Effector memory CD4-positive, alpha-beta T cell (primary cell): ENCODE measurements at places on chromosomes 13 and 19.

DNA sequence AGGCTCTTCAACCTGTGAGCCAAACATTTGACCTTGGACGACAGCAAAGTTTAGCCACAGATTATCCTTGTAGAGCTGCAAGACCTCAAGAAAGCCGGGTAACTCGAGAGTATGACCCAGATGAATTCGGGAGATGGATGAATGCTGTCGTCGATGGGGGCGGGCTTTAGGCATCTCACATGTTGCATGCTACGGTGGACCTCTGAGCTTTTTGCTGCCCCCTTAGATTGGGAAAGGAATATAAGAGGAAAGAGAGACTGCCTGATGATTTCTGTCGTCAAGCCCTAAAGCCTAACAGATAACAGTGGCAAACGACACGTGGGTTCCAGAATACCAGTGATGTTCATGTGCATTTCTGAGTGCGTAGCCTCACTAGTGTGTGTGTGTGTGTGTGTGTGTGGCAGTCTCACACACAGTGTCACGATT is 730 bp upstream of the ABCC4 start:
- H3K27ac ChIP-seq = no peak overlapping the region
- no peak for DNase-seq
- H3K4me1 ChIP-seq = no peaks in the 10 kb centered on the region
- H3K36me3 ChIP-seq = no peaks in the 10 kb centered on the region
- no peaks in the 10 kb centered on the region for H3K27me3 ChIP-seq
- peak overlapping the region; percentile 83 for H3K4me3 ChIP-seq

DNA sequence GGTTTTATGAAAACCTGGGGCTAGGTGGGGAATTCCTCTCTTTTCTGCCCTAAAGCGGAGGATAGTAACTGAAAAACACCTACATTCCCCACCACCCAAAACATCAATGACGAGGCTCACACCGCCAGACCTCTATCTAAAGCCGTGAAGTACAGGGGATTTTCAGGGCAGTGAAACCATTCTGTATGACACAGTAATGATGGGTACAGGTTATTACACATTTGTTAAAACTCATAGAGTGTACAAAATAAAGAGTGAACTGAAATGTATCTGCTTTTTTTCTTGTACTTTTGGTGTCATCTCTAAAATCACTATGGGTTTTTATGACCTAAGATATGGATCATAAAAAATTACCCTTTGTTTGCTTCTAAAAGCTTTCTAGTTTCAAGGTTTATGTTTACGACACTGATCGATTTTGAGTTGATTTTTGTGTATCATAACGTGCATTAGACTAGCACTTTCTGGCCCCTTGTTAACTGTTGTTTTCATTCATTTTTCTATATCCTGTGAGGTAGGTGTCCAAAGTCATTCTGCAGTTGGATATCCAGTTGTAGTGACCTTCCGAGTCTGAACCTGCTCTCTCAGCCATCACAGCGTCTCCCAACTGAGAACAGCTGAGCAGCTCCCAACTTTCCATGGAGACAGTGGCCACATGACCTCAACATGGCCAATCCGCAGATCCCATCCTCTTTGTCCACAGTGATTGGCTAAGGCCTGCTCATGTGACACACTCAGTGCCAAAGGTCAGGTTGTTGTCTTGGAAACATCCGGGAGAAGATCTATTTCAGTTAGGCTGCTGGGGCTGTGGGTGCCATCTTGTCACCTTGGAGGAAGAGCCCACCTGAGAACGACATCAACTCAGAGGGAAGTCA is 10.3 kb downstream of the MBD3L2B start:
- DNase-seq = no peak
- H3K36me3 ChIP-seq = no peaks in the 10 kb centered on the region
- H3K4me1 ChIP-seq = peaks cover 19% of the 10 kb centered on the region
- H3K4me3 ChIP-seq = no peak overlapping the region

GRCh38 chr19:23554548-23554947 is 132.5 kb downstream of the ZNF675 start:
- no peaks in the 10 kb centered on the region for H3K4me1 ChIP-seq
- no peak overlapping the region for H3K27ac ChIP-seq
- no peaks in the 10 kb centered on the region for H3K36me3 ChIP-seq
- no peak for DNase-seq

- no peak overlapping the region for H3K4me3 ChIP-seq
- DNase-seq = peak; percentile 44
- H3K36me3 ChIP-seq = no peaks in the 10 kb centered on the region
- H3K27ac ChIP-seq = no peak overlapping the region
Observed at GRCh38 chr19:46766569-46767317, 20.5 kb upstream of the STRN4 start.

DNA sequence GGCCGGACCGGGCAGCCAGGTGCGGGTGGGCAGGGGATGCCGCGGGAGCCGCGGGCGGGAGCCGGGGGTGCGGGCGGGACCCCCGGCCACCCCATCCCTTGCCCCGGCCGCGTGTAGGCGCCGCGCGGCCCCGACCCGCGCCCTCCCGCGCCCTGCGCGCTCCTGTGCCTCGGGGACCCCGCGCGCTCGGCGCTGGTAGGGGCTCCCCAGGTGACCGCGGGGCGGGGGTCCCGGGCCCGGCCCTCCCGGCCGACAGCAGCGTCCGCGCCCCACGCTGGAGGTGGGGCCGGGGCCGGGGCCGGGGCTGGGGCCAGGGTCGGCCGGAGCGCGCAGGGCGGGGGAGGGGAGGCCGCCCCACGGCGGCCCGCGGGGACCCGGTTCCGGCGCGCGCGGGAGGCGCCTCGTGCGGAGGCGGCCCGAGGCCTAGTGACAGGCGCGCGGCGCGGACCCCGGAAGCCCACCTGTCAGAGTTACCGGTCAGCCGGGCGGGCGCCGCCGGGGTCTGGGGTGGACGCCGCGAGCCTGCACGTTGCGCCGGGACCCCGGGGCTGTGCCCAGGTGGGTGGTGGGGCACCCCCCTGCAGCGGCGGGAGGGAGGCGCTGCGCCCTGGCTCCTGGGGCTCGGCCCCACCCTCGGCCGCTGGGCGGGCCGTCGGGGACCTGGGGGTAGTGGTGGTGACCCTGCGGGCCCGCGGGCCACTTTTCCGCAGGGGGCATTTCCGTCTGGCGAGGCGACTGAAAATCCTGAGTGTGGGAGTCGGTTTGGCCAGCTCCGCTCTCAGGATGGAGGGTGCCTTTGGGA is 518 bp downstream of the TFDP1 start:
- H3K4me1 ChIP-seq = peaks cover 12% of the 10 kb centered on the region
- DNase-seq = no peak
- H3K27ac ChIP-seq = no peak overlapping the region
- peak overlapping the region; percentile 55 for H3K4me3 ChIP-seq
- no peaks in the 10 kb centered on the region for H3K27me3 ChIP-seq
- H3K36me3 ChIP-seq = peaks cover 4% of the 10 kb centered on the region

DNA sequence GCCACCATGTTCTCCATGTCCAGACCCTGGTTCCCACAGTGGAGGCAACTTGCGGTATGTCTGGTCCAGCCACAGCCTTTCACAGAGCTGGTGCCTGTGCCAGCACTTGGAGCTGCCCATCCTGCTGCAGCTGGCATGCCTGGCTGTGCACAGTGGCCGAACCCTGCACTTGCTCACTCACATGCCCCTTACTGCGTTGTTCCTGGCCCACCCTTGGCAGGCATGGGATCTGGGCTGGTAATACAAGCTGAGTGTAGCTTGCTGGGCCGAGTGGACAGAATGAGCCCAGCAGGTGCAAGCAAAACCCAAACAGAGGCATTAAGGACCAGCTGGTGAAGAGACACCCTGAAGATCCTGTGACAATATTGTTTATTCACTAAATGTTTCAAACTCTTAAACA is 583.9 kb upstream of the SLITRK6 start:
- H3K4me1 ChIP-seq = no peaks in the 10 kb centered on the region
- H3K36me3 ChIP-seq = no peaks in the 10 kb centered on the region
- no peak for DNase-seq
- H3K27me3 ChIP-seq = no peaks in the 10 kb centered on the region
- no peak overlapping the region for H3K4me3 ChIP-seq

- DNase-seq = no peak
- H3K4me3 ChIP-seq = no peak overlapping the region
- H3K27me3 ChIP-seq = no peaks in the 10 kb centered on the region
- no peaks in the 10 kb centered on the region for H3K4me1 ChIP-seq
Observed at GRCh38 chr13:30033681-30034457, 183.5 kb upstream of the UBL3 start.

DNA sequence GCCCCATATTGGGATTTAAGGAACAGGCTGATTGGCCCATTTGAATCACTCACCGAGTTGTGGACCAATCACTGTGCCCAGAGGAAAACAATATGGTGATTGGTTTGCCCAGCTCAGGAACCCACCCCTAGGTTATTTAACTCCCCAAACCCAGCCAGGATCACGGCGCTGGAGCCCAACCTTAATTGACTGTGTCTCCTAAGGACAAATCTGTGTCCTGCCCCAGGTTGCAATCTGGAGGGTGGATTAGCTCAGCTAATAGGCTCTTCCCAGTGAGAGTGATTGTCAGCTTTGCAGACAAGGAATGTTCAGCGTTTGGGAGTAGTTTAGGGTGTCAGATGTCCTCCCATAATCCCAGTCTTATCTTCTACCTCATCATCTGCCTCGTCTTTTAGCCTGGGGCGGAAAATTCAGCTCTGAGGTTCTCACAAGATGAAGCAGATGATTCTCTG is 3.5 kb upstream of the ZNF358 start:
- H3K36me3 ChIP-seq = no peaks in the 10 kb centered on the region
- H3K4me1 ChIP-seq = peaks cover 3% of the 10 kb centered on the region
- H3K27ac ChIP-seq = no peak overlapping the region
- H3K4me3 ChIP-seq = no peak overlapping the region
